Activated CD4-positive, alpha-beta T cell treated with anti-CD3 and anti-CD28 coated beads for 36 hours (primary cell): ENCODE measurements at places on chromosomes 16 and 17. TPM values are rescaled to one million over a fixed set of nuclear protein-coding genes. Genes with fewer than 3 reads are reported as not detected.

DNA sequence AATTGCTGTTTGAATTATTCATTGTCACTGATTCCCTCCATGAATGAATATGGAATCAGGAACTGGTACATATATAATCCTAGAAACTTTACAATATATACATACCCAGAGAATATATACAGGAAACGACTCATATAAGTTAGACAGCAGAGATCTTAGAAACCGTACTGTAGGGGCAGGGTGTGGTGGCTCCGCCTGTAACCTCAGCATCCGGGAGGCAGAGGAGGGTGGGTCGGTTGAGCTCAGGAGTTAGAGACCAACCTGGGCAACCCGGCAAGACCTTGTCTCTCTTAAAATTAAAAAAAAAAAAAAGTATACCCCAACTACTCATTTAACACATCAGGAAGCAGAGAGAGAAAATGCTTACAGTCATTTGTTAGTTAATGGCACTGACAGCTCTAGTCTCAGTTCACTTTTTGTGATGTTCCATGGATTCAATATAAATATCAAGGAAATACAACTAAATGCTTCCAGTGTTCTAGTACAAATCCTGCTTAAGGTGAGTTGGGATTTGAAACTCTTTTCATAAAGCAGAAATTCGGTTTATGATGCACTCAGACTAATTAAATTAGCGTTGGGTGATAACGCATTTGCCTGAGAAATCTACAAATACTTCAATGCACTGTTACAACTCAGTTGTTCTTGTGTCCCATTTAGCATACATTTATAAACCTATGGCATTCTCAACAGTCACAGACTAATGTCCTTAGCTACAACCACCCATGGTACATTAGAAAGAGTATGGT lies 5.6 kb downstream of the GLG1 start:
- peak; percentile 79 for DNase-seq

GRCh38 chr17:55988861-55989260 lies 164.4 kb upstream of the ANKFN1 start:
- no peak for DNase-seq

DNA sequence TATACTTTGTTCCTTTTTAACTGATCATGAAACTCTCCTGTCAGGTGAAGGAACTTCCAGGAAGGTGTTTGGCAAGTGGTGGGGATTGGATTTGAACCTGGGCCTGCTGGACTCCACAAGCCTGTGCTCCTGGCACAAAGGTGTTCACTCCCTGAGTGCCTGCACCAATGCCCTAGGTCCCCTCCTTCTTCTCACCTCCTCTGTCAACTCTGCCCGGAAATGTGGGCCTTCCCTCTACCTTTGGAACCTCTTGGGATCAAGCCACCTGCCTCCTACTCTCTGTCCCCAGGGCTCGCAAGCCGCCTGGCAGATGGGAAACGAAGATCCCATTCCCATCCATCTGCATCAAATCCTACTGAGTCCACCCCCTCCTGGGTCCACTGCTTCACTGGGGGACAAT lies 40.0 kb downstream of the RTN4RL1 start:
- DNase-seq: no peak

Gene APOBR
- total RNA-seq: 2.4 TPM

Gene ZPBP2
- total RNA-seq: 0.34 TPM

GRCh38 chr17:44932787-44933097 lies 14.8 kb downstream of the KIF18B start:
- DNase-seq: peak; percentile 2

DNA sequence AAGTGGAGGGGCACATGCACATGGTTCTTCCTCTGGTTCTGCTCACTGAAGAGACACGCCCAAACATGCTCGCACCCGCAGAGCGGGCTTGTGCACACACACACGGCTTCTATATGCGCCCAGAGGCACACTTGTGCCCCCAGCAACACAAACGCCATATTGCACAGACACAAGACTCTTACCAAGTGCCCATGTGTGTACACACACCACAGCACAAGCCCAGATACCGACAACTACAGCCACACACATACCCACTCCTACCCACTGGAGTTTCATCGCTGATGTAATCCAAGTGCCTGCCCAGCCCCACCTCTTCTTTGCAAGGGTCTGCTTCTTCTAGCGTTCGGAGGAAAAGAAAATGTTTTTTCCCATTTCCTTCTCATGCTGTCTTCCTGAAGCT lies 6.5 kb upstream of the PRR29 start:
- DNase-seq: no peak

DNA sequence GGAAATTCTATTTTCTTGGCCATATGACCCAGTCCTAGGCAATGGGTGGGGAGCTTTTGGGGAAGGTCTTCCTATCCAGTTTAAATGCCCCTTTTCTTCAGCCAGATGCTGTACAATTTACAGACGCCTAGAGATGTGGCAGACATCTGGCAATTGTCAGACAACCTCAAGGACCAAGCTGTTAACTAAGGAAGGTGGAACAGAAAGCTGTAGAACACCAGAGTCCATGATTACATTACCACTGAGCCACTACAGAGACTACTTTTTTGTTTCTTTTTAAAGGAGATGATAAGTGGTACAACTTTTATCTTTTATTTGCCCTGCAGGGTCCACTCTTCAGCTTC lies 21.1 kb upstream of the CORO6 start:
- no peak for DNase-seq

DNA sequence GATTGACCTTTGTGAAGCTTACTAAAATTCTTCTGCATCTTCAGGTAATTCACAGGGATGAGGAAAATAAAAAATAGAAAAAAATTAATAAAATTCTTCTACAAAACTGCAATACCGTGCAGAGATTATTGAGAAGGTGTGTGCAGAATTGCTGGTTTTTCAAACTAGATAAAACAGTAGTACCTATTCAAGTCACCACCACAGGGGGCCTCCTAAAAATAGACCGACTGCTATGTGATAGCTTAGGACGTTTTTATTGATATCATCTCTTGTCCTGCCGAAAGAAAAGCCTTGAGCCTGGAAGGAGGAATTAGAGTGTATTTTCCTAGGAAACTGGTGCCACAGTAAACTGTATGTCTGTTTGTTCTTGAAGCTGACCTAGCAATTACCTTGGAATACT lies 325.9 kb downstream of the ZFHX3 start:
- DNase-seq: no peak

GRCh38 chr16:77328768-77329167 lies 106.1 kb downstream of the ADAMTS18 start:
- DNase-seq: no peak

DNA sequence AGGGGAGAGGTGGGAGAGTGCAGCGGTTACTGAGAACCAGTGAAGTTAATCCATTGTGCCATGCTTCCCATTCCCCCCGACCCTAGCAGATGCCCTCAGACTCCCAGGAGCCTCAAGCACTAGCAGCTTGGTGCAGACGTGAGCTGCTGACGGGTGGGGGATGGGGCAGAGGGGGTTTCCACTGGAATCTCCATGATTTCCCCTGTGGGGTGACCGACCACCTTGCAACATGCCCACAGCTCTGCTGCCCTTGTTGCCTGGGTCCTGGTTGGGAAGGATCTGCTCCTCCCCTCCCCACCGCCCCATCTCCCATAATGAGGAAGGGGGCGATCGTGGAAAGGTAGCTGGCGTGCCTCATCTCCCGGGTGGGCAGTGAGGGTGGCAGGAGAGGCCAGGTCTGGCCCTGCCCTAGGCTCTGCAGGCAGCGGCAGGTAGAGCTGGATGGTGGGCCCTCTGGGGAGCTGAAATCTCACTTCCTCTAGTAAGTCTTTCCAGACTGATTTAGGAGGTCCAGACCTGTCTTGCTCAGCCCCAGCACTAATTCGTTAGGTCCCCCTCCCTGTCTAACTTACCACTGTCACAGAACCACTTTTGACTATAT lies 9.6 kb downstream of the FLOT2 start:
- no peak for DNase-seq

DNA sequence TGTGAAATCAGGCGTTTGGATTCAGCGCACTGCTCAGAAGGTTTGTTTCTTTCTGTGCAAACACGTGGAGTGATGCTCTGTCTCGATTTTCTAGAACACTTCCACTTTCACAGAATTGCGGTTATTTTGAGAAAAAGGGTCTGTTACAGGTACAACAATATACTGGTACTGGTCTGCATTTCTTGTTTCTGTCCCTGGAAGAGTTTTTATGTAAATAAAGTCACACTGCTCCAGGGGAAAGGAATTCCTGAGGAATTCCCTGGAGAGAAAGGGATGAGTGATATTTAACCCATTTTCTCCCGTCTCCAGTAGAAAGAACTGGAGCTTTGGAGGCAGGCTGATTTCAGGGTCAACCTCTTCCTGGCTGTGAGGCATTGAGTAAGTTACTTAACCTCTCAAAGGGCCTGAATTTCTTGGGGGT lies 16.2 kb upstream of the RMI2 start:
- DNase-seq: no peak

DNA sequence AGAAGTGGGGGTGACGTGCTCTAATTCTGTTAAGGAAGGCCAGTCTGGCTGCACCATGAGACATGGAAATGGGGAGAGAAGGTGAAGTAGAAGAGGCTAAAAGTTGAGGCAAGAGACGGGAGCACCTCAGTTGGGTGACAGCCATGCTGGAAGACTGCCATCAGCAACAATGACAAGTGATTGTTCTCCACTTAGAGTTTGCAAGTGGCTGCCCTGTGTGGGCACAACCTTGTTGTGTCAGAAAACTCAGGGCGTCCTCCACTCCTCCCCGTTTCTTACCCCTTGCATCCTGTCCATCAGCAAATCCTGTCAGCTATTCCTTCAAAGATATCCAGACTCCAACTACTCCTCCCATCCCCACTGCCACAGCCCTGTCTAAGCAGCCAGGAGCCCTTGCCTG lies 17.6 kb downstream of the CES1 start:
- DNase-seq: no peak

DNA sequence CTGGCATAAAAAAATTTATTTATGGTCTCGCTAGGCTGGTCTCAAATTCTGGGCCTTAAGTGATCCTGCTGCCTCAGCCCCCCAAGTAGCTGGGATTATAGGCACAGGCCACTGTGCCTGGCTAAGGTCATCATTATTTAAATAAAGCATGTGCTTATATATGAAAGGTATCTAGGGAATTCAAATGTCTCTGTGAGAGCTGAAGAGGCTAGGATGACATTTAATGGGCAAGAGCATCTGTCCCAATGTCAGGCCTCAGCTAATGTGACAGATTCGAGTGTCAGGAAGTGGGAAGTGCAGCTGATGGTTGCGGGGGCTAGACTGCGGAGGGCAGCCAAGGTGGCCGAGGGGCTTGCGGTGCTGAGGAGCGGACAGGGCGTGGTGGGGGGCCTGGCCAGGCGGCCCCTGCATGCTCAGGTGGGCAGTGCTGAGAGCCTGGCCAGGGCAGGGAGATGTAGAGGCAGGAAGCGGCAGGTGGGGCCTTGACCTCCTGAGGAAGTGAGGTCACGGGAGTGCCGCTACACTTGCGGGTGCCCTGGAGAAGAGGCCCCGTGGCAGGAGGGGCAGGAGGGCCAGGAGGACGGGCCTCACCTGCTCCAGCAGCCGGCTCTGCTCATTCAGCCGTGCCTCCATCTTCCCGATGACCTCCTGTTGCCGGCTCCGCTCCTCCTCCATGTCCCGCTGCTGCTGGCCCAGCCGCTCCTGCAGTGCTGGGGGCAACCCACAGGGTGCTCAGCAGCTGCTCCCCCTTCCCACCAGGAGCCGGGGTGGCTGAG lies 12.6 kb upstream of the MRPL38 start:
- DNase-seq: no peak
